ENCODE measurements at places on chromosomes 16 and 17. TPM values are rescaled to one million over a fixed set of nuclear protein-coding genes. Genes with fewer than 3 reads are reported as not detected.

Gene ZNF423
- 16.7 TPM for total RNA-seq

Gene FNDC8
- total RNA-seq: not detected

Gene STX1B
- total RNA-seq: not detected

Gene YBX2
- total RNA-seq: 0.52 TPM

Gene C16orf54
- total RNA-seq: 1.0 TPM

Gene KRT10
- 2.6 TPM for total RNA-seq

Gene KRTAP1-5
- total RNA-seq: not detected

Gene SYNGR2
- total RNA-seq: 34.4 TPM

Gene FOXL1
- total RNA-seq: under 0.01 TPM

Gene RHBDF1
- total RNA-seq: 19.8 TPM

Gene SREBF1
- total RNA-seq: 23.0 TPM

Gene PRAC1
- total RNA-seq: not detected

Gene CNGB1
- total RNA-seq: not detected
